Inflammatory macrophage treated with lipopolysaccharide for 1 hour (primary cell): ENCODE measurements at places on chromosomes 7 and 10.

- no peak for DNase-seq
Observed at GRCh38 chr7:23434147-23434917, 36.0 kb downstream of the IGF2BP3 start.

- peak; percentile 88 for DNase-seq
Observed at GRCh38 chr7:137898839-137899721, 52.3 kb upstream of the DGKI start.

DNA sequence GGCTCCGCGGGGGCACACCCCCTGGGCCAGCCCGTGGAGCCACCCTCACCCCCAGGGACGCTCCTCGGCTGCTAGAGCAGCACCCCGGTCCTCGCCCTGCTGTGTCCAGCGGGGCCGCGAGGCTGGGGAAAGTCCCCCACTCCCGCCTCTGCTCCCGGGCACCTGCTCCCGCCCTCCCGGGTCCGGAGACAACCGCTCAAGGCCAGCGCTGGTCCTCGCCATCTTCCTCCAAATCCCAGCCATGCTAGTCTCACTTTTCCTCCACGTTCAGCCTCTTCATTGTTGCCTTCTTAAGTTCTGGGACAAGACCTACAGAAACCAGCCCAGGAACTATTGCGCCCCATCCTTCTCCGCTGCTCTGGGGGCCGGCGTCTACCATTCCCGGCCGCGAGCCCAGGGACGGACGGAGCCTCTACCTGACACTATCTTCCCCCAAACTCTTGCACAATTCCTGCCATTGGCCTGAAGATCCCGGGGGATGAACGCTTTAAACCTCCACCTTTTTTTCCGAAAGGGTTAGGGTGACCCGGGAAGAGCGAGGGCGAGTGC lies 4.8 kb upstream of the KCP start:
- no peak for DNase-seq

- no peak for DNase-seq
Observed at GRCh38 chr10:17201794-17202116, 283 bp upstream of the TRDMT1 start.

- no peak for DNase-seq
Observed at GRCh38 chr7:2651336-2651735, 19.6 kb downstream of the TTYH3 start.

- peak; percentile 55 for DNase-seq
Observed at GRCh38 chr10:74039561-74040145, 41.7 kb downstream of the VCL start.

- no peak for DNase-seq
Observed at GRCh38 chr10:126209451-126209850, 178.8 kb downstream of the ADAM12 start.

DNA sequence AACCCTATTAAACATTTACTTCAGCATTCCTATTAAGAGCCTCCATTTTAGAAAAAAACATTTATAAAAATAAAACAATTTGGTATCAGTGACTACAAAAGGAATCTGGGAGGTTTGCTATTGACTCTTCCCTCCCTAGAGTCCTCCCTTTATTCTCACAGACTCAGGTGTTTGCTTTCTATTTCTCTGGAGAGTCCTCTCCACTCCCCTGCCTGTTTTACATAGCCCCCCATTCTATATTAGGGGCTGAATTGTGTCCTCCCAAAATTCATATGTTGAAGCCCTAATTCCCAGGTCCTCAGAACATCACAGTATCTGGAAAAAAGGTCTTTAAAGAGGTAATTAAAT lies 69.8 kb downstream of the COA1 start:
- DNase-seq, result no peak
